ENCODE measurements at places on chromosomes 11 and 22.

- no peak for DNase-seq
These were observed 47.3 kb upstream of the SYN3 start for GRCh38 chr22:33105501-33105911.

DNA sequence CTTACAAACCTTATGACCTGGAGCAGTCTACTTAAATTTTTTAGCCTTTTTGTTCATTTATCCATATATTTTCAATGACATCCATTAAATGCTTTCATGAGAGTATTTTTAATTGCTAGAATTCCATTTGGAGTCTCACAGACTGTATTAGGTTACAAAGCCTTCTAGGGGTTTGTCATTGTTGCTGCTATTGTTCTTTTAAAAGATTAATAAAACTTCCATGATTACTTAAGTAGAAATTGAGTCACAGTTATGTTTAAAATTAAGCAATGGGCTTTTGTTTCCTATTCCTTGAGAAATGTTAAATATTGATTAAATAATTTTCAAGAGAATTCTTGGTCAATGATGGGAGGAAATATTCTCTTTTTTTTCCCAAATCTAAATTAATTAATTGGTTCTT is 1408.4 kb upstream of the RAG2 start:
- DNase-seq, result no peak

DNA sequence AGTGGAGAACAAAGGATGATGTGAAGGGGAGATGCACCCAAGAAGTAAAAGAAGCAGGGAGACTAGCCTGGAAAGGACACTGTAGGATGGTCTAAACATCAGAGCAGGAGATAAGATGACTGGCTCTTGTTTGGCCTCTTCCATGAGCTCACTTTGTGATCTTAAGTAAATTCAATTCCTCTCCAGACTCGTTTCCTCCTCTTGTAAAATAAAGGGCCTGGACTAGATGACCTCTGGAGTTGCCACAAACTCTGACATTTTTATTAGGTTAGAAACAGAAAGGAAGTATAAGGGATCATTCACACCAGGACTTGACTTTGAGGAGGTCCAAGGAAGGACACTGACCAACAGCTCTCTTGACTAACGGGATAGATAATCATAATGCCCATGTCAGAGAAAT is 60.2 kb upstream of the SCUBE2 start:
- DNase-seq, result no peak

GRCh38 chr11:132080127-132080526 is 709.7 kb downstream of the NTM start:
- DNase-seq, result no peak

DNA sequence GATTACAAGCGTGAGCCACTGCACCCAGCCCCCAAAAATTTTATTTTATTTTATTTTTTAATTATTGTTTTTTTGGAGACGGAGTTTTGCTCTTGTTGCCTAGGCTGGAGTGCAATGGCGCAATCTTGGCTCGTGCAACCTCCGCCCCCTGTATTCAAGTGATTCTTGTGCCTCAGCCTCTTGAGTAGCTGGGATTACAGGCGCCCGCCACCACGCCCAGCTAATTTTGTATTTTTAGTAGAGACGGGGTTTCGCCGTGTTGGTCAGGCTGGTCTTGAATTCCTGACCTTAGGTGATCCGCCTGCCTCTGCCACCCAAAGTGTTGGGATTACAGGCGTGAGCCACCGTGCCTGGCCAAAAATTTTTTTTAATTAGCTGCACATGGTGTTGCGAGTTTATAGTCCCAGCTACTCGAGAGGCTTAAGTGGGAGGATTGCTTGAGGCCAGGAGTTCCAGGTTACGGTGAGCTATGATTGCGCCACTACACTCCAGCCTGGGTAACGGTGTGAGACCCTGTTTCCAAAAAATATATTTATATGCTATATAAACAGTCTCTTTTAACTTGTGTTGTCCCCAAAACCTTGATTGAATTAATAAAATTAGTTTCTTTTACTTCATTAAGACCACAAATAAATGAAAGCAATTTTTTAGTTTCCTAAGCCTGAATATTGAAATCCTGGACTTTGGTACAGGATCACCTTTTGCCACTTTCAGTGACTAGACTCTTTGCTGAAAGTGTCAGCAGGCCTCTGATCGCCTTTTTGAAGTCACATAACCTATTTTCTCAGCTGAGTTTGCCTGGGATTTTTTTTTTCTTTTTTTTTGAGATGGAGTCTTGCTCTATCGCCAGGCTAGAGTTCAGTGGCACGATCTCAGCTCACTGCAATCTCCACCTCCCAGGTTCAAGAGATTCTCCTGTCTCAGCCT is 16.2 kb downstream of the ATG13 start:
- no peak for DNase-seq

- no peak for DNase-seq
These were observed 426.4 kb downstream of the INSC start for GRCh38 chr11:15541079-15541478.

DNA sequence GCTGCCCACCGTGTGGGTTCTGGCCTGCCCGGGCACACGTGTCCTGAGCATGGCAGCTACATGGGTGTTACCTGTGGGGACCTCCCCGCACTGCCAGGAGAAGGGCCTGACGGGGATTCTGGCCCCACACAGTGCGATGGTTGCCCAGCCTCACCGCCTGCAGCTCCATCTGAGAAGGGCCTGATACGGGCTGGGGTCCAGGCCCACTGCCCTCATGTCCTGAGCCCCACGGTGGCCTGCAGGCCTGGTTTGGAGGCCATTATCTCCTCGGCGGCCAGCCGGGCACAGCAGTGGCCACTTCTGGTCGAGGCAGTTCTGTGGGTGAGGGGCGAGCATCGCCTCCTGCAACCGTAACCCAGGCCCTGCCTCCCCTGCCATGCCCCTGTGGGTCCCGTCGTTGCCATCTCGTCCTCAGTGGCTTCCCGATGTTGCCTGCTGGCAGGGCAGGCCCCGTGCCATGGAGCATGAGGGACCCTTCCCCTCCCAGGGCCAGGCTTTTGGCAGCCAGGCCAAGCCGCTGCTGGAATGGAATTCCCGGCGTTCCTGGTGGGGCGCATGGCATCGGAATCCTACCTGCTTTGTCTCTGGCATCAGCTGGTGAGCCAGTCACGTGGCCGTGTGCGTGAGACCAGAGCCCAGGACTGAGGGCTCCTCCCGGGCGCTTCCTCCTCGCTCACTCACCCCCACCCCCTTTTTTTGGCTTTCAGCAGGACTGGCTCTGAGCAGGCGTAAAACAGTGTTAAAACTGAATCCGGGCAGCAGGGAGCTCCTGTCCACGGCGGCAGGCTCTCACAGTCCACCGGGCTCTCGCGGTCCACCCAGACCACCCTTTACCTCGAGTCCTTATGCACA is 71.9 kb upstream of the PPARA start:
- no peak for DNase-seq

DNA sequence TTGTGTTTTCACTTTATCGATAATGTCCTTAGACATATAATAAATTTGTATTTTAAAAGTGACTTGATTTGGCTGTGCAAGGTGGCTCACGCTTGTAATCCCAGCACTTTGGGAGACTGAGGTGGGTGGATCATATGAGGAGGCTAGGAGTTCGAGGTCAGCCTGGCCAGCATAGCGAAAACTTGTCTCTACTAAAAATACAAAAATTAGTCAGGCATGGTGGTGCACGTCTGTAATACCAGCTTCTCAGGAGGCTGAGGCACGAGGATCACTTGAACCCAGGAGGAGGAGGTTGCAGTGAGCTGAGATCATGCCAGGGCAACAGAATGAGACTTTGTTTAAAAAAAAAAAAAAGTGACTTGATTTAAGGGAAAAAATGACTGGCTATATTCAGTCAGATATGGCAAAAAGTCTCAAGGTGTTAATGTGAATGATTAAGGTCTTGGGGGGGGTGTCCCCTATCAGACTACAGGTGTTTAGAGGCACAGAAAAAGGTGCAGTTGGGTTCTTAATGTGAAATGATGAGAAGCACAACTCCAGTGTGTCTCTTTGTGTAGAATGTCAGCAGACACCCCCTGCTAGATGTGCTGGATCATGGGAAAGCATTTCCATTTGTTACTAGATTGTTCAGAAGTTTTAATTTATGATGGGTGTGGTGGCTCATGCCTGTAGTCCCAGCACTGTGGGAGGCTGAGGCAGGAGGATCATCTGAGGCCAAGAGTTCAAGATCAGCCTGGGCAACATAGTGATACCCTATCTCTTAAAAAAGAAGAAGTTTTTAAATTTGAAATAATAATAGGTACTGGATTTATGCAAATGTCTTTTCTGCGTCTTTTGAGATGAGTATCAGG is 17.0 kb downstream of the NEAT1 start:
- DNase-seq, result no peak

DNA sequence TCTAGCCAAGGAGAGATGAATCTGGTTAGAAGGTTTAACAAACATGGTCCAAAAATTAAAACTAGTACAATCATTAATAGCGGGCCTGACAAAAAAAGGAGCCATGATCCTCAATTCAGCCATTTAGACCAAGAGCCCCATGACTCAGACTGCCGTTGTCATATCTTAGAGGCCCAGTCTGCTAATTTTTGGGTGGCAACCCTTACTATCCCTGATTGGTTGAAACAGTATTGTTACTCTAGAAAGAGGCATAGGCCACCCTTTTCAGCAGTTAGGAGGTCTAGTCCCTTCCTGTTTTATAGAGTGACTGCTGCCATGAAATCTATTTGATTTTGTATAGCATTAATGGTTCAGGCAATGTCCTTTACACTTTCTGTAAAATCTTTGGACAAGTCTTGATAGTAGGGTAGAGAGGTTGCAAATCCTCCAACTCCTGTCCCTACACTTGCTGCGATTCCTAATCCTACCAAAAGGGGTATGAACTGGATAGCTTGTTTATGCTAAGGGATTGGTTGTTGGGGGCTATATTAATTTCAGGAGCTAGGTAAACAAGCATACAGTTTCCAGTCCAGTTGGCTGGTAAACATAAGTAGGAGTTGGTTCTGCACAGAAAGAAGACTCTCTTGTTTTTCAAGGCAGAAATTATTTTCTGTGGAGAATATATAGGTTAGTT is 1056.3 kb upstream of the CNTN5 start:
- no peak for DNase-seq

- DNase-seq, result no peak
These were observed 765.1 kb downstream of the KCNA4 start for GRCh38 chr11:29251738-29252137.

DNA sequence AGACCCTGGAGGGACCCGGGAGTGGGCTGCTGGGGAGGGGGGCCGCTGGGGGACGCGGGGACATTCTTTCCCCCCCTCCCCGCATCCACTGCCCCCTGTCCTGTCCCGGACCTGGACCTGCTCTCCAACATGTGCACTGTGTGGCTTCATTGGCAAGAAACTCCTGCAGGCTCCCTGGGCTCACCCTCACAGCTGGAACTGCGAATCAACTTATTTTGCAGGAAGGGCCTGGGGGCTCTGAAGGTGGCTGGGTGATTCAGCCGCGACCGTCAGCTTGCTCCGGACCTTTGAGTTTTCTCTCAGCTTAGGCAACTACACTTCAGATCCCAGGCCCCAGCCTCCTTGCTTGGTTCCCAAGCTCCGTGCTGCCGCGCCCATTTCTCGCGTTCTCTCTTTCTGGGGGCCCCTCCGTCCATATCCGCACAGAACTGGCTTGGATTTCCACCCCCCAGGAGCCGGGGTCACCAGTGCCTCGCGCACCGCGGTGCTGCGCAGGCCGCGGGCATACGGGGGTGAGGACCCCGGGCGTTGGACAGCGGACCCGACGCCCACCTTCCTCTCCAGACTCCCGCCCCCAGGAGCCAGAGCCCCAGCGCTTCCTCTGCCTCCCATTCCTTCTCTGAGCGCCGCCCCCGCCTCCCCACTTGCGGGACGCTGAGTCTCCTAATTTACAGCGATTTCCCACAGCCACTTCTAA is 471 bp upstream of the AHNAK start:
- no peak for DNase-seq

DNA sequence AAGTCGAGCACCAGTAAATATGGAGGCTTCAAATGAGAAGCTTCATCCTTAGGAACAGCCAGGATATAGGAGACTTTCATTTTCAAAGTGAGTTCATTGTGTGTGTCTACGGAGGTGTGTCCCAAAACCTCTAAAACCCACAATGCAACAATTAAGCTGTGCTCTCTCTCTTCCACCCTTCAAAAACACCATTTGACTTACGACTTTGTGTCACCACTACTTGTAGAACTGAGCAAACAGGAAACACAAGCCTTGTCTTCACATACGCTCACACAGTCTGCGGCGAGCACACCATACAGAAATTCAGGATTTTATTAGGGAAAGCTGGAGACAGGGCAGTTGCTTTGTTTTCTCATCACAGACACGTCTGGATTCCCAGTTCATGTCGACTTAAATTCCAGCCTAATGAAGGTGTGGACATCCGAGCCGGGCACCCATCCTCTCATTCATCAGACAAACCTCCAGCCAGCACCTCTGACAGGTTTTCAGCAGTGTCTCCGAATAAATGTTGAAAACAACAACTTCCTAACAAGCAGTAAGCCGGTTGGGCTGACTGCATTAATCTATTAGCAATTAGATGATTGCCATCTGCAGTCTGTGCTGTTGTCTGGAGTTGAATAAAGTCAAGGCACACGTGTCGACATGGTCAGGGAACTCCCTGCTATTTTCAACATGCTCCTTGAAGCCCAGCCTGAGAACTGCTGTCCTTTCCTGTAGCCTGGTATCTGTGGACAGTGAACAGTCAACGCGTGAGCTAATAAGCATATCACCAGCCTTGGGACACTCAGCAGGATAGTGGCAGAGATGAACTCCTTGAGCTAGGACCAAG is 1411.1 kb downstream of the BRD1 start:
- DNase-seq, result no peak

DNA sequence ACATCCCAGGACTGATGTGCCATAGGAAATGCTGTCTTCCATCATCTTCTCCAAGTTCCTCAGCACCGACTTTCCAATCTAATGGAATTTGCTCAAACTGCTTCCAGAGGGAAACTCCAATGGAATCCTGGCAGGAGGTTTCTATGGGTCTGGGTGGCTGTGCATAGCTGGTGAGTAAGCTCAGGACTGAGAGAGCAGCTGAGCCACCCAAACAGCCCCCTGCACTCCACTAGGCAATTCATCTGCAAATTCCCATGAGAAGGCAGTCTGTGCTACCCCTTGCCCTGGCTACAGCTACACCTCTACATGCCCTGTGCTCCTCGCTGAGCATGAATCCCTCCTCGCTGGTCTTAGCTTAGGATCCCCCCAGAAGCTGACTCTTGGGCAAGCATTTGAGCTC is 127.9 kb upstream of the CSNK2A3 start:
- no peak for DNase-seq

DNA sequence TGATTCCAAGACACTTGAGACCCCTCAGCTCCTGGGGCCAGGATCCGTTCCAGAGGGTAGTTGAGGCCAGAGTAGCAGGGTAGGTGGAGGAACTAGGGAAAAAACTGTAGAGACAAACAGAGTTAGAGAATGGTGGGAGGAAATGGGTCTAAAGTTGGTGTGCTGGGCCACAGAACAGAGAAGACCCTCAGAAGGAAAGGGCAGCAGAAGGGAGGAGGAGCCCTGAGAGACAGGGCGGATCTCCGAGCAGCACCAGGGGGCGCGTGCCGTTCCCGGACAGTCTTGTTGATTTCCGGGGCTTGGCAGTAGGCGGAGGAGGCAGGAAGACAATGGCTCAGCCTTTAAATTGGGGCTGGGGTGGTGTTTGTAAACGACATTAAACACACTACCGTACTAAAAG is 2.4 kb upstream of the CECR2 start:
- DNase-seq, result no peak

DNA sequence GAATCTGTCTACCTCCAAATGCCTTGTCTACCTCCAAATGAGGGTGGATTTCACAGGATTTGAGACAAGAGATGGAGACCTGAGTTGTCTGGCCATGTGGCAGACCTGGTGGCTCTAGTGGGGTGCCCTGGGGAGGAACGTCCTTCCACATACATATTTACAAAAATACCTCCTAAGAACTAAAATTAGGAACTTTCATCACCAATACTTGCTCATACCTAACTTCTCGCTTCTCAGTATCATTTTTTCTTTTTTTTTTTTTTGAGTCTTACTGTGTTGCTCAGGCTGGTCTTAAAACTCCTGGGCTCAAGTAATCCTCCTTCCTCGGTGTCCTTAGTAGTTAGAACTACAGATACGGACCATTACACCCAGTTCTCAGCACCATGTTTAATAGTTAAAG is 117.9 kb downstream of the MED15 start:
- DNase-seq, result no peak

Data from CD4-positive, alpha-beta memory T cell (primary cell).